ENCODE measurements at places on chromosomes 16 and 17. TPM values are rescaled to one million over a fixed set of nuclear protein-coding genes. Genes with fewer than 3 reads are reported as not detected.

GRCh38 chr16:57186872-57187854, 1.0 kb downstream of the RSPRY1 start:
- no peak for DNase-seq

The ABCA6 gene
- total RNA-seq, result 25.7 TPM

- DNase-seq, result no peak
Measured at GRCh38 chr16:81036751-81037350, 1.2 kb downstream of the ATMIN start.

DNA sequence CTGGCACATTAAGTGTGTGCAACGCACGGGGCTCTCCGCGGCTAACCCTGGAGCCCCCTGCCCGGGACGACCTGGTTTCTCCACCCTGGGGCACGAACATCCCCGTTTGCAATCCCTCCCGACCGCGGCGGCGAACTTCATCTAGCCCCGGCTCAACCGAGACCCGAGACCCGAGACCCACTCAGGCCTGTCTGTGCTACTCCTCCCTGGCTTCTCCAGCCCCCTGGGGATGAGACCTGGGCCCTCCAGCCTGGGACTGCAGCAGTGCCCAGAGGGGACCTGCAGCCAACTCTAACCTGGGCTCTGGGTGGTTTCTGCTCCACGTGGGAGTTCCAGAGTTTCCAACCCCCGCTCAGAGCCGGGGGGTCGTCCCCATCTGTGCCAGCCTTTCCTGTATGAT, 73.5 kb downstream of the TIMM22 start:
- DNase-seq, result no peak

- DNase-seq, result no peak
Measured at GRCh38 chr16:9484426-9484825, 393.0 kb downstream of the HAPSTR1 start.

The BRIP1 gene
- total RNA-seq, result 0.24 TPM

Measured in Right ventricle myocardium inferior (tissue), 1 donor.